ENCODE measurements at places on chromosomes 11 and 22.

- peak; percentile 53 for DNase-seq
Measured at GRCh38 chr11:102560555-102561011, 30.0 kb upstream of the MMP7 start.

GRCh38 chr22:19707347-19708290 lies 6.7 kb upstream of the SEPTIN5 start:
- no peak for DNase-seq

DNA sequence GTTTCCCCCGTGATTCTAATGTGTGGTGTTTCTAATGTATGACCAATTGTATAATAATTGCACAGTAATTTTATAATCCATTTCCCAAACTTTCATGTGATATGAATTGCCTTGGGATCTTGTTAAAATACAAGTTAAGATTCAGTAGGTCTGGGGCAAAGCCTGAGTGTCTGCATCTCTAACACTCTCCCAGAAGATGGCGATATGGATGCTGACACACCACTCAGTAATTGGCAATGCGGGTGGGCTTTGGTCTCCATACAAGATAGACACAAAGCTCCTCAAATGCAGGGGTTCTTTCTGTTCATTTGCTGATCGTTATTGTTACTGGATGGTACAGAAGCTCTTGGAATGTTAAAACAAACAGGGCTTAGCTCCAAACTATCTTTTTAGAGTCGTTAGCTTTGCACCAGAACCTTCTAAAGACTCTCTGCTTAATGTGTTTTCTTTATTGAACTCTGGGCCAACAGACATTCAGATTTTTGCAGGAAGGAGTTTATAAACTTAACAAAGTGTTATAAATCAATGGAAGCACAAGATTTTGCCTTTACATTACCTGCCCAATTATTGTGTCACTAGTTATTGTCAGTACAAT lies 45.4 kb upstream of the ANO3 start:
- DNase-seq: peak; percentile 23

DNA sequence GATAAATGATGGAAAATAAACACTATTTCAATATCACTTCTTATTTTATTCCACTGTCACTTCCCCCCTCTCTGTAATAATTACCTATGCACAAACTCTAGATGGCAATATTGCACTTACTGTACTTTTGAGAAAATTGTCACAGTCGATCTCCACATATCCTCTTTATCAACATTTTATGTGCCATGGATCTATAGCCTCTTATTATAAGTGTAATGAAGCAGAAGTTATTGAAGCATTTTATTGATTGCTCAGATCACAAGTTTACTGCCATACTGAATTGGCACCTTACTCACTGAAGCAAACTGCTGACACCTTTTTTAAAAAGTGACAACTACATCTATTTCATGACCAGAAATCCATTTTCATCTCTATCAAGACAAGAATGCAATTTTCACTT lies 133.4 kb downstream of the DCDC1 start:
- DNase-seq: peak; percentile 25

GRCh38 chr11:45157247-45158209 lies 11.1 kb downstream of the PRDM11 start:
- DNase-seq: no peak

Measured in KBM-7 (cell line).